ENCODE measurements at places on chromosomes 11 and 22.
A peak's percentile ranks its signal among the peaks of the same experiment; 100 is the strongest.

- DNase-seq, result no peak
Observed at GRCh38 chr11:35464308-35464707, 45.0 kb upstream of the SLC1A2 start.

- no peak for DNase-seq
Observed at GRCh38 chr11:9840460-9841004, 176.7 kb downstream of the SWAP70 start.

DNA sequence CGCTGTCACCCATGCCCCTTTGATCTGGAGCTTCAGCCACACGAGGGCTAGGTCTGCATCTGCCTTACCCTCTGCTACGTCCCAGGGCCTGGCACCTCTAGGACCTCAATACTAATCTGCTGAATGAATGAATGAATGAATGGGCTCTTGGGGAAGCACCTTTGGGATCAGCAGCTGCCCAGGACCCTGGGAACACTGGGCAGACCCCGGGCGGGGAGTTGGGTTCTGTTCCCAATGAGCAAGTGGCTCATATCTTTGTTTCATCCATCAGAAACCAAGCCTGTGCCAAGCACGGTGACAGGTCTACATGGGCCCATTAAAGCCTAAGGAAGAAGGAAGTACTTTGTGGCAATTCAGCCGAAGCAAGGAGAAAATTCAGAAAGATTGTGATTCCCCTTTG lies 41.5 kb upstream of the SHISAL1 start:
- DNase-seq, result no peak

- peak; percentile 77 for DNase-seq
Observed at GRCh38 chr11:123560006-123560405, 94.4 kb downstream of the SCN3B start.

DNA sequence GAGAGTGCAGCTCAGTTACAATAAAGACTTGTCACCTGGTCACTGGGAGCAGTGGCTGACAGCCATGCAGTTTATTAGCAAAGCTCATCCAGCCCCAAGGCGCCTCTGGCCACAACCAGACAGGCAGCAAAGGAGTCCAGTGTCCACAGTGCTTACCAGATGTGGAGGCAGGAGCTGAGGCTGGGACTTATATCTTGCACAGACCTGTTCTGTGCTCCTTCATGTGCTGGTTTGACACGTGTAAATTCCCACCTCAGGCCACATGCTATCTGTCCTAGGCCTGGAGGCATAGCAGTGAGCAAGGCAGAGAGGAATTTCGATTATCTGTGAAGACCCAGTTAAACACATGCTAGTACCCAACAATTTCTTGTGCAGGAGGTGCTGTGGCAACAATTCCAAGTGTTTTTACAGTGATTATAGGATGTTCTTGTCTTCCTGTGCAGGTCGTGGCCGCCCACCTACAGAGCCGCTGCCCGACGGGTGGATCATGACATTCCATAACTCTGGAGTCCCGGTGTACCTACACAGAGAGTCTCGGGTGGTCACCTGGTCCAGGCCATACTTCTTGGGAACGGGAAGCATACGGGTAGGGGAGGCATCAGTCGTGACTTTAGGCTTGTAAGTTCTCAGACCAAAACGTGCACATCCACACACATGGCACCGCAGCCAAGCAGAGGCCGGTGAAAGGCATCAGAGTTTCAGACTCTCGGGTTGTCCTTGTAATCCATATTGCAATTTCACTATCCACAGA lies 9.4 kb downstream of the DGCR8 start:
- DNase-seq, result no peak

GRCh38 chr22:40413873-40414272 lies 43.5 kb downstream of the SGSM3 start:
- DNase-seq, result no peak

DNA sequence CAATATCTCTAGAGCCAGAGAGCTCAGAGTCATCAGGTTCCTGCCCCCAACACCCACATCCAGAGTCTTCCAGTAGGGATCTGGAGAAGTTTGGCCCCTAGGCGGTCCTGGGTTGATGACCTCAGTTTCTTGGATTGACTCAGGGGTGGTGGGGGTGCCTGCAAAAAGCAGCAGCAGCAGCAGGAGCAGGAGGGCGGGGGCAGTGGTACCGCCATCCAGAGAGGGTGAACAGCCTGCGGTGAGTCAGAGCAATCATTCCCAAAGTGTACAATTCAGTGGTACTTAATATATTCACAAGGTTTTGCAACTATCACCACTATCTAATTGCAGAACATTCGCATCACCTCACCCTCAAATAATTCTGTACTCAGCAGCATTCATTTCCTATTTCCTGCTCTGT lies 9.9 kb upstream of the SEC14L3 start:
- no peak for DNase-seq

GRCh38 chr22:37243402-37244113 lies 511 bp downstream of the RAC2 start:
- no peak for DNase-seq

- no peak for DNase-seq
Observed at GRCh38 chr11:44848963-44849350, 101.7 kb downstream of the TP53I11 start.

- no peak for DNase-seq
Observed at GRCh38 chr22:50699756-50700386, 27.2 kb downstream of the SHANK3 start.

- DNase-seq, result no peak
Observed at GRCh38 chr22:40383905-40384304, 13.5 kb downstream of the SGSM3 start.

DNA sequence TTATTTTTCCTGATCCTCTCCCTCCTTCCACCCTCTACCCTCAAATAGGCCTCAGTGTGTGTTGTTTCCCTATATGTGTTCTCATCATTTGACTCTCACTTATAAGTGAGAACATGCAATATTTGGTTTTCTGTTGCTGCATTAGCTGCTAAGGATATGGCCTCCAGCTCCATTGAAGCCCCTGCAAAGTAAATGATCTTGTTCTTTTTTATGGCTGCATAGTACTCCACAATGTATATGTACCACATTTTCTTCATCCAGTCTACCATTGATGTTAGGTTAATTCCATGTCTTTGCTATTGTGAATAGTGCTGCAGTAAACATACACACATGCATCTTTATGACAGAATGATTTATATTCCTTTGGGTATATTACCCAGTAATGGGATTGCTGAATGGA lies 13.3 kb upstream of the RASSF10 start:
- DNase-seq, result no peak

DNA sequence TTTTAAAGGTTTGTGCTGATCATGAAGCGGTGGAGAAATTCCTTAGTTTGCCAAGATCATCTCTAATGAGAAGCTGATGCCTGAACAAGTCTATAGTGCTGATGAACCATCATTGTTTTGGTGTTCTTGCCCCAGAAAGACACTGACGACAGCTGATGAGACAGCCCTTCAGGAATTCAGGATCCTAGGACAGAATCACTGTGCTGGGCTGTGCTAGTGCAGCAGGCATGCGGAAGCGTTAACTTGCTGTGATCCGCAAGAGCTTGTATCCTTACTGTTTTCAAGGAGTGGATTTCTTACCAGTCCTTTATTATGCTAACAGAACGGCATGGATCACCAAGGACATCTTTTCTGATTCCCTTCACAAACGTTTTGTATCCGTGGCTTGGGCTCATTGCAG lies 104.1 kb downstream of the TBC1D22A start:
- DNase-seq, result no peak

GRCh38 chr11:121614636-121615240 lies 162.0 kb upstream of the SORL1-AS1 start:
- no peak for DNase-seq

GRCh38 chr22:37741312-37741795 lies 44.5 kb downstream of the TRIOBP start:
- DNase-seq, result peak; percentile 15

GRCh38 chr11:113628912-113629311 lies 77.2 kb downstream of the TMPRSS5 start:
- peak; percentile 39 for DNase-seq

- DNase-seq, result no peak
Observed at GRCh38 chr11:117378976-117379865, 51.6 kb downstream of the CEP164 start.

DNA sequence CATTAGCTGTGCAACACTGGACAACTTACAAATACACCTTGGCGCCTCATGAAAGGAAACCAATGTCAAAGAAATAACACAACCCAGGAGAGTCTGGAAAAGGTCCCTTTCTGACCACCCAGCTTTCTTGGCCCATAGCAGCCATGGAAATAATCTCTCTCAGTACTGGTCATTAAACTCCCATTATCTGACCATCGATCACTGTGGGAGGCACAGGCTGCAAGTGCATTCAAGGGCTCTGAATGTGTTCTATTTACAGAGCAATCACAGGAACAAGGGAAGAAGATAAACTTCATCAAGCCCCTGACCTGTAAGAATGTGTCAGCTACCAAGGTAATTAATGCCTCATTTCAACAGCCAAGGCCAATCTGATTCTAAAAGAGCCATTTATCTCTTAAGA lies 40.1 kb downstream of the CTSC start:
- DNase-seq, result peak; percentile 53

DNA sequence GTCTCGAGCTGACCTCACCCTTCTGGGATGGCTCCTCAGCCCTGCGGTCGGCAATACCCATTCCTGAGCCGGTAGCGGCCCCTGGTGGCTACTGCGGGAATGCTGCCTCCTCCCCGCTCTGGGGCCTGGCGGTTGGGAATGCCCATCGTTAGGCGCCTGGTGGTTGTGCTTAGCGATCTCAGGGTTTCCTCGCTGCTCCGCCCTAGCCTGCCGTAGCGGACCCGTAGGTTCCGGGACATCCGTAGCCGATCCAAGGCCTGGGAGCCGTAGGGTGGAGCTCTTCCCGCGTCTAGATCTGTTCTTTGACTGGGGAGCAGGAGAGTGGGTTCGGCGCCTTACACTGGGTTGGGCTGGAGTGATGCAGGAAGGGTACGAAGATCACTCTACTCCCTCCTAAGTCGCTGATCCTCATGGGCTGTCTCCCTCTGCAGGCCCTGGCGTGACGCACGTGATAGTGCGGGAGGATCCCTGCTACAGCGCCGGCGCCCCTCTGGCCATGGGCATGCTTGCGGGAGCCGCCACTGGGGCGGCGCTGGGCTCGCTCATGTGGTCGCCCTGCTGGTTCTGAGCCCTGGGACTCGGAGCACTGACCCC lies 14.8 kb downstream of the PLEKHB1 start:
- DNase-seq, result no peak

DNA sequence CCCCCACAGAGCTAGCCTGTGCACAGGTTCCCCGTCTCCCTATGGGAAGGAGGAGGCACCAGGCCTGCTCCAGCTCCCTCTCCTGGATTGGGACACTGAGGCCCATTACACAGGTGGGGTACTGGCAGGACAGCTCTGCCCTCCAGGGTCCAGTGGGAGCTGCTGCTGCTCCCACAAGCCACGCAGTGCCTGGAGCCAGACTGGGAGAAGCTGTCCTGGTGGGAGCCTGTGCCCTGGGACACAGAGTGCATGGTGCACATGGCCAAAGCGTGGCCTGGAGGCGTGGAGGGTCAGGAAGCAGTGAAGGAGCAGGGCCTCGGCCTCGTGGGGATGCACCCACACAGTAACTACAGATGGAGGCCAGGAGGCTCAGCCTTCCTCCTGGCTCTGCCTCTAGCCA lies 27.5 kb downstream of the DUSP8 start:
- DNase-seq, result no peak

GRCh38 chr22:45263463-45264269 lies 21.1 kb upstream of the UPK3A start:
- DNase-seq, result no peak
